Ecto neural progenitor cell (in vitro differentiated cells): ENCODE measurements at places on chromosomes 16 and 17.

DNA sequence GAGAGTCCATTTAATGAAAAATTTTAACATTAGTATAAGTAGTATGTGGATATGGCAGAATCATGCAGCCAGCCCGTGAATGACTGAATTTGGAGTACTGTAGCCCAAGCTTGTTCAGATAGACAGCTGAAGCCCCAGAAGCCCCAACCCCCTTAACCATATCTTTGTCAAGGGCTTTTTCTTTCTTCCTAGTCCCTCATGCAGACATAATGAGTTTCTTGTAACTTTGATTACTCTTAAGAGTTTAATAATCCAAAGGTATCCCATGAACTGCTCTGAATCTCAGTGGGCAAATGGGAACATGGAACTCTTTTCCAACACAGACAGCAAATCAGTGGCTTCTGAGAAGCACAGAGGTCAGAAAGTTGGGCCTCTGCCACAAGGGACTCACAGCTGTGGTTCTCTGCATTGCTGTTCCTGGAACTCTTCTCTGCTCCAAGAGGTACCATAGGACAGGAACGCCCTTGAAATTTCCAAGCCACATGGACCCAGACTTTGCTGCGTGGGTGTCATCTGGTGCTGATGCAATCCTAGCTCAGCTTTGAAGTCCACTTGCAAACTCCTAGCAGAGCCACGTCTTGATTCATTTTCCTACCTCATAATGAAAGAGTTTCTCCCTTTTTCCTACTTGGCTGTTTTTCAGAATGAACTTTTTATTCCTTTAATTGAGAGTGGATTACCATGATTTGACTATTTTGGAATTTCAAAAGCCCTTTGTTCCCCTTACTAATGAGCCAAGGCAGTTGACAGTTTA is 18.1 kb downstream of the LYRM1 start:
- DNase-seq: no peak

DNA sequence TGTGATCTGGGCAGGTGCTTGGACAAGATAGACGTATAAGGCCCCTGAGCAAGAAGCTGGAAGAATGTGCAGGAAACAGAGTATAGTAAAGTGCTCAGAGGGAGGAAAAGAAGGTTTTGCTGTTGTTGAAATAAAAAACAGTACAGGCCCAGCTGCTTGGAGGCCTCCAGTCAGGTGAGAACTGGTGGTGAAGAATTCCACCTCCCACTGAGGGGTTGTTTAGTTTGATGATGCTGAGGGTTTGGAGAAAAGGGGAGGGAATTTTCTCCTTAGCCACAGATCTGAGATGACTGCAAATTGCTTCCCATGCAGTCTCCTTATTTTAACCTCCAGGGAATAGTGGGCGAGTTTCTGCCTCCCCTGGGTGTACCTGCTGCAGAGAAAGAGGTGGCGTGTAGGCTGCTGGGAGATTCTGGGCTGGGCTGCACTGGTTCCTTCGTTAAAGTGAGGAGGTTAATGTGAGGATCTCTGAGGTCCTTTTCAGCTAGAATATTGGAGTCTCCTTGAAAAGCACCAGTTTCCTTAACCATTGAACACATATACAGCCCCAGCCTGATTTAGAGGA is 25.8 kb downstream of the SMPD3 start:
- DNase-seq: no peak

- no peak for DNase-seq
These were observed 70.2 kb downstream of the SPAG9 start for GRCh38 chr17:51050291-51051033.

DNA sequence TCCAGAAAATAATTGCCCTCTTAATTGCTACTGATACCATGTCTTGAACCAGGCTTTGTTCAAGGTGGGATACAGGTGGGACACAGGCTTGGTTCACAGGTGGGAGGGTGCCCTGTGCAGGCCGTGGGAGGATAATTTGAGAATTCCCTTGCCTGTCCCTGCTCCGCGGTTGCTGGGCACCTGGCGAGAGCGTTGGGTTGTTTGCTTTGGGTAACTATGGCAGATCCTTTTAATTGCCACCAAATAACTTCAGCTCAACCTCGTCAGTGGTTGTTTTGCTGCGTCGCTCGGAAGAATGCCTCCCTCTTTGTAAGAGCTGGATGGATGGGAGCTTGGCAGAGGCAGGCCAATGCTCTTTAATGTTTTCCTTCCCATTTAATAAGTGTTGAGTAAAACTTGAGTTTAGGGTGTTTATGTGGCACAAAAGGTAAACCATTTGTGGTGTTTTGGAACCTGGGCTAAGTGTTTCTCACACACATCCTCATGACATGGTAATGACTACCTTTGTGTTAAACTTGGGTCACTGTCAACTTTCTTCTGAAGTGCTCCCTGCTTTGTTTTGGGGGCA is 202.5 kb downstream of the MSI2 start:
- no peak for DNase-seq

- no peak for DNase-seq
These were observed 27.2 kb upstream of the CDC6 start for GRCh38 chr17:40260528-40260927.

- DNase-seq: no peak
These were observed 233.9 kb downstream of the MAF start for GRCh38 chr16:79366635-79367034.

GRCh38 chr16:46885960-46886763 is 2.0 kb downstream of the GPT2 start:
- DNase-seq: no peak

GRCh38 chr17:40950176-40950575 is 12.7 kb upstream of the KRT23 start:
- DNase-seq: no peak

DNA sequence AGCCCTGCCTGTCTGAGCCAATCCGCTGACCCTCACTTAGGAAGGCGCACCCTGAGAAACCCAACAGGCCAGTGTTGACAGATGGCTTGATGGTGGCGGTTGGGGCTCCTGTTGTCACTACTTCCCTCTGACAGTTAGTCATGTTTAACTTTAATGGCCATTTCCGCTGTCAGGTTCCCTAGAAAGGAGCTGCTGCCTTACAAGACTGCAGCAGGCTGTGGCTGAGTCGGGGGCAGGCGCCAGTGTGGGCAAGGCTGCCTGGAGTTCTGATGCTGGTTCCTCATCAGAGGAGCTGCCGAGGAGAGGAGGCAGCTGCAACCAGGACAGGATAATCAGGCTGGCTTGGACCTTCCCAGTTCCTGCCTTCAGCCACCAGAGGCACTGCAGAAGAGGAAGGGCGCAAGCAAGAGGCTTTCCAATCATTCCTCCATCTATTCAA is 223.2 kb upstream of the DYNLRB2 start:
- peak; percentile 52 for DNase-seq

GRCh38 chr16:48203974-48204824 is 39.9 kb upstream of the LONP2 start:
- no peak for DNase-seq

- DNase-seq: no peak
These were observed 87.8 kb downstream of the MARCHF10 start for GRCh38 chr17:62720126-62720850.

DNA sequence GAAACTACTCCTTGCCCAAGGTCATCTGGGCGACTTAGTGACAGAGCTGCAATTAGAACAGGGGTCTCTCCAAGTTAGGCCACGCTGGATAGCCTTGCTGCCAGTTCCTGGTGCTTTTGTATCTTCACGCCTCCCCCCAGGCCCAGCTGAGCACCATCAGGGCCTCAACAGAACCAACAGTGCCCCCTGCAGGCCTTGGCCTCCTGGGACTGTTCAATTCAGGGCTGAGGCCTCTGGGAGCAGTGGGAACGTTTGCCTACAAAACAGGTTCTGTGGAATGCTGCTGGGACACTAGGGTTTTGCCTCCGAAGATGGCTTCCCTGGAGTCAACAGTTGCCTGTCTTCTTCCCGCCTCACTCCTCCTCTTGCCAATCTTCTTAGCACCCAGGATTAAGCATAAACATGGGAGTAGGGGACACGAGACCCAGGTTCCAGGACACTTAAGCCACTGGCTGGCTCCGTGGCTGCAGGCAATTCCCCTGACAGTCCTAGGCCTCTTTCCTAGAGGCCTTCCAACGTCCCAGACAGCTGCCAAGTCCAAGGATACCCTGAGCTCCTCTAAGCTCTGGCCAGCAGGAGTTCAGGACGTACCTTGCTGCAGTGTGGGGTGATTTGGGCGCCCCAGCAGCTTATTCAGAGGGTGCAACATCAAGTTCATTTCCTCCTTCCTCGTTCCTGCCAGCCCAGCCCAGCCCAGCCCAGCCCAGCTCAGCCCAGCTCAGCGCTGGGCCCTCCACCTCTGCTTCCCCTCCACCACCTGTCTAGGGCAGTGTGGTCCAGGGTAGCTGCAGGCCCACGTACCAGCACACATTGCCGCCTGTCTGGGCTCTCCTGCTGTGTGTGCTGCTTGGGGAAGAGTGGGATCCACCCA is 246.6 kb upstream of the RPL38 start:
- DNase-seq: peak; percentile 93

GRCh38 chr16:74721716-74722115 is 21.1 kb upstream of the MLKL start:
- DNase-seq: no peak

DNA sequence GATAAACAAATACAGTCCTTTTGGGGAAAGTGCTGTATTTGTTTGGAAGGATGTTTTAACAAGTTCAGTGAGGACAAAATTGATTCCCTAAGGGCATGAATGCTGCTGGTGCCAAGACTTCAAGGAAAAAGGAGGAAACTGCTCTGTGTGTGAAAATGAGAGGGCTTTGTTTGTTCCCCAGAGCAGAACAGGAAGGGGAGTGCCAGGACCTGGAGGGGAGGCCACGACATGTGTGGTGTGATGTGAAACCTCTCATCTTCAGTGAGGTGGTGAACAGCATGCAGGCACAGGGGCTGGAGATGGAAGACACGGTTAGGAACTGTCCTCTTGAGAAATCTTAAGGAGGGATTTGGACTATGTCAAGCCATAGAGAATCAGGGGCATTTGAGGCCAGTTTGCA is 46.6 kb upstream of the GRIN2A start:
- no peak for DNase-seq

GRCh38 chr16:66588981-66589713 is 9.9 kb downstream of the CMTM2 start:
- DNase-seq: no peak

- DNase-seq: peak; percentile 86
These were observed 151.8 kb downstream of the PITPNC1 start for GRCh38 chr17:67528751-67529436.

DNA sequence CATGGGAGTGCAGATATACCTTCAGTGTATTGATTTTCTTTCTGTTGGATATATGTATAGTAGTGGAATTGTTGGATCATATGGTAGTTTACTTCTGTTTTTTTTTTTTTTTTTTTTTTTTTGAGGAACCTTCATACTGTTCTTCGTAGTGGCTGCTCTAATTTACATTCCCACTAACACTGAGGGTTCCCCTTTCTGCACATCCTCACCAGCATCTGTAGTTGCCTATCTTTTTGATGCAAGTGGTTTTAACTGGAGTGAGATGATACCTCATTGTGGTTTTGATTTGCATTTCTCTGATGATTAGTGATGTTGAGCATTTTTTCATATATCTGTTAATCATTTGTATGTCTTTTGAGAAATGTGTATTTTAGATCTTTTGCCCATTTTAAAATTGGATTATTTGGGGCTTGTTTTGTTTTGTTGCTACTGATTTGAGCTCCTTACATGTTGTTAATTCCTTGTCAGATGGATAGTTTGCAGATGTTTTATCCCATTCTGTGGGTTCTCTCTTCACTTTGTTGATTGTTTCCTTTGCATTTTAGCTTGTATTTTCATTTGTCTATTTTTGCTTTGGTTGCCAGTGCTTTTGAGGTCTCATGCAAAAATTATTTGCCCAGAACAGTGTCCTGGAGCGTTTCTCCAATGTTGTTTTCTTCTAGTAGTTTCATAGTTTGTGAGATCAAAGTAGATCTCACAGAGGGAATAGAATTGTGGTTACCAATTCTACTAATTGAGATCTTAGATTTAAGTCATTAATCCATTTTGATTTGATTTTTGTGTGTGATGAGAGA is 25.0 kb upstream of the BCAS3 start:
- DNase-seq: no peak

DNA sequence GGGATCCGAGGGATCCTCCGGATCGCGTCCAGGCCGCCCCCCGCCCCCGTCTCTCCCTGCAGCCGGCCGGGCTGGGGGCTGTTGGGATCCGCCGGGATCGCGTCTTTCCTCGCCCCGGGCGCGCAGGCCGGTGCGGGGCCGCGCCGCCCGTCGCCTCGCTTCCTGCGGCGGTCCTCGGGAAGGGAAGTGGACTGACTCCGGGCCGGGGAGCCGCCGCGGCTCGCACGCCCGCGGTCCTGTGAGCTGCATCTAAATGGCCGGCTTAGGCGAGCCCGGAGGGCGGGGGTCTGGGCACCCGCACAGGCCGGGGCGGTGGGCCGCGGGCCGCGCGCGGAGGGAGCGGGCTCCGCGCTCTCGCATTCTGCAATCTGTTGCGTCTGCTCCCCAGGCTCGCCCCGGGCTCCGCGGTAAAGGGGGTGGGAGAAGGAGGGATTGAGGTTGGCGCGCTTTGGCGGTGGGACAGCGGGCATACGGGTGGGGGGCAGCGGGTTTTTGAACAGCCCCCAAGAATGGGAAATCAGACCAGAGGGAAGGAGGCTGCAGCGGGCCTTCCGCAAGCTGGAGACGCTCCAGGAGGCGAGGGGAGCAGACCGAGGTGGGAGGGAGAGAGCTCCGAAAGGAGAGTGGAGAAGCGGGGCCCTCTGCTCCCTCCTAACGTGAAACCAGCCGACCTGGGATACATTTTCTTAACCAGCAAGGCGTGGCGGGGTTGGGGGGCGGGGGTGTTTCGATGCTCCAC is 2.2 kb downstream of the TMEM132E start:
- peak; percentile 74 for DNase-seq

GRCh38 chr16:85463672-85464382 is 149.3 kb upstream of the GSE1 start:
- no peak for DNase-seq

DNA sequence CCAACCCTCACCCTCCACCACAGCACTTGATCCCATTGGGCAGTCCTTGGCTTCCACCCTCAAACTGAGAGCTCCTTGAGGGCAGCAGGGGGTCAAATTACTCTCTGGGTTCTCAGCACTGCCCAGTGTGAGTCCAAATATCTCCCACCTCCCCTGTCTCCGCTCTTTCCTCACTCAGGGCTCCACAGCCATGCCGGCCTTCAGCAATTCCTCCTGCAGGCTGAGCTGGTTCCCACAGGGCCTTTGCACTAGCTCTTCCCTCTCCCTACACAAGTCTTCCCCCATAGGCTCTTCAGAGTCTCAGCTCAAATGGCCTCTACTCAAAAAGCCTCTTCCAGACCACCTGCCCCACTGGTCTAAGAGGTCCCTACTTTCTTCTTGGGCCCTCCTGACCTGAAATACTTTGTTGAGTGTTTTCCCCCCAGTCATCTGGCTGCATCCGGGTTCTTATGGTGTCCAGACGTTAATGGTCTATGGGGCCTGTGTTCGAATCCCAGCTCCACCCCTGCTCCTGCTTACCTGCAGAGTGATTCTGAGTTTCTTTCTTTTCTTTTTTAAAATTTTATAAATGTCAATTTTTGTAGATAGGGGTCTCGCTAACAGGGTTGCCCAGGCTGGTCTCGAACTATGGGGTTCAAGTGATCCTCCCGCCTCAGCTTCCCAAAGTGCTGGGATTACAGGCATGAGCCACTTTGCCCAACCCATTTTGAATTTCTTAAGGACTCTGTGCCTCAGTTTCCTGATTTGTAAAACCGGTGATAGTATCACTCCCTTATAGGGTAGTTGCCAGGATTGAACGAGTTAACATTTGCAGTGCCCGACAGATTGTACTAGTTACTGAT is 973 bp upstream of the IL4R start:
- DNase-seq: no peak
